ENCODE measurements at places on chromosomes 6 and 20.

DNA sequence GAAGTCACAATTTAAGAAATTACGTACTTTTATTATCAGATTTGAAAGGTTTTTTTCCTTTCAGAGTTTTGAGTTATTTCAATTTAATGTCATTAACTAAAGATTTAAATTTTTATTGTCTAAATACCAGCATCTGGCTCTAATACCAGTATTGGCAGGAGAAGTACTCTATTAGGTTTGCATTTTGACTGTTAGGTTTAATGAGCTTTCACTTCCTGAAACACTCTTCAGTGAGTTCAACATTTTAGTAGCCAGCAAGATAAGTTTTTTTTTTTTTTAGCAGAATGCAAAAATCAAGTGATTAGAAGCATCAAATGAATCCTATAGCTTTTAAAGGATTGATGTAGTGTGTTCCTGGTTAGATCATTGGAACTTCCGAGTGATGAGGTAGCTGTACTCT, 34.0 kb upstream of the SCGN start:
- DNase-seq, result no peak

GRCh38 chr6:157119502-157120027, 203.8 kb downstream of the TMEM242 start:
- DNase-seq, result no peak

- DNase-seq, result no peak
Observed at GRCh38 chr6:98821756-98822405, 12.5 kb upstream of the POU3F2 start.

DNA sequence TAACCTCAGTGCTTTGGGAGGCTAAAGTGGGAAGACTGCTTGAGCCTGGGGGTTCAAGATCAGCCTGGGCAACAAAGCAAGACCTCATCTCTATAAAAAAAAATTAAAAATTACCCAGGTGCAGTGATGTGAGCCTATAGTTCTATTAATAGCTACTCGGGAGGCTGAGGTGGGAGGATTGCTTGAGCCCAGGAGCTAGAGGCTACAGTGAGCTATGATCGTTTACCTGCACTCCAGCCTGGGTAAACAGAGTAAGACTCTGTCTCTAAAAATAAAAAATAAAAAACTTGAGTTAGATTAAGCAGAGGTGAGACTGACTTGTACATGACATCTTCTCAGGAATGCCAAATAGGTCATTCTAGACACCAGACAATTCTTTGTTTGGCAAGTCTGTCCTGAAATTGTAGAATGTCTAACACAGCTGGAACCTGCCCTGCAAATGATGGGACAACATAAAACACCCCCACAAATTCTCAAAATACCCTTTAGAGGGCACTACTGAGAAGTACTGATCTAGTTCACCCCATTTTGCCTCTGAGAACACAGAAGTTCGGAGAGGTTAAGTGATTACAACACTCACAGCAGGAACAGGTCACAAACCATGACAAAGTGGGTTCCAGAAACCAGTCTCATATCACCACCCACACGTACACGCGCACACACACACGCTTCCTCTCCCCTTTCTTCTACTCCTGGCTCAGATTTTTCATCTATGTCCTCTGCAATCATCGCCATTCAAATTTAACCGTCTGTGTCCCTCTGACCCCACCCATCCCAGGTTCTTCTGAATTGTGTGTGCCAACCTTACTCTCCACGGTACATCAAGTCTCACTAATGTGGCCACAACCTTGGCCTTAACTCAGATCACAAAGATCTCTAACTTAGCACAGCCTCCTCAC, 38.3 kb downstream of the ARHGAP18 start:
- DNase-seq, result peak; percentile 86

DNA sequence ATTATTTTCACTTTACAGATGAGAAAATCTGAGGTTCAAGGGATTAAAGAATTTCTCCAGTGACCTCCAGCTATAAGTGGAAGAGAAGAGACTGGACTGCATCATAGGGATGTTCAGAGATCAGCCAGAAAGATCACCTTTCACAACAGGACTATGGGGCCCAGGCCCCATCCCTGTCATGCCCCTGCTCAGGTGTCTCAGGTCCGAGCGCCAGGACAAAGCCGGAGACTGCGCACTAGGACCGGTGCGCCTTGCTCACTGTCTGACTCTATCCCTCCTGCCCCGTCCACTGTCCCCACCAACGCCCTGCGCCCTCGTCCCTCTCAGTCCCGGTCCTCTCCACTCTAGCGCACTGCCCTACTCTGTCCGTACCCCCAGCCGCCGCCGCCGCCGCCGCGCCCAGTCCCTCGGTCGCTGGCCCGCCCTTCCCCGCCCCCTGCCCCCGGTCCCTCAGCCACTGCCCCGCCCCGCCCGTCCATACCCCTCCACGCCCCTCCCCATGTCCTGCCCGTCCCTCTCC, 521 bp upstream of the RAD21L1 start:
- no peak for DNase-seq

GRCh38 chr6:166393535-166393823, 10.7 kb upstream of the MPC1 start:
- DNase-seq, result no peak

DNA sequence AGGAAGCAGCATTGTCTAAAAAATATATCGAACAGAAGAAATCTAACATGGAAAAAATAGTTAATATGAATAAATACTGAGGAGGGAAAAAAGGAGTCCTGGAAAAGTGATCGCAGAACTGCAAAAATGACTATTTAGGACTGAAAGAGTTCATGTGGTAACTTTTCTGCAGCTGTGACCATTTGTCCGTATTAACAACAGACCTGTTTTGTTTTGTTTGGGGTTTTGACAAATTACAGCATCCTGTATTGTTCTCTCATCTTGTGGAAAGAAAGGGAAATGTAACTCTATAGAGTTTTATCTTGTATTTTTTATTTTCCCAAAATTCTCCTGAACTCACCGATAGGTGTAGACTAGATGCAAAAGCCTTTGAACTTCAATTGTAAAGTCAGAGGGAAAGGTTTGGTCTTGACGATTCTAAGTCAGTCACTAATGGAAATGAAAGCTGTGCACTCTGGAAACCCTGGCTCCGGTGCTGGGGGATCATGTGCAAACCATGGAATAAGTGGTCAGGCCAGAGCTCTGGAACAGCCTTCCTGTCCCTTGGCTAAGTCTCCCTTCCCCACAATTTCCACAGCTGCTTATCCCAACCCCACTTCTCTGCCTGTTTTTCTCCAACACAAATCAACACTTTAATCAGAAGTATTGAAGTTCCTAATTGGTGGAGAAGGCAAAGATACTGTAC, 51.2 kb upstream of the MARCKS start:
- no peak for DNase-seq

GRCh38 chr6:149211046-149211571, 106.4 kb upstream of the TAB2 start:
- no peak for DNase-seq

GRCh38 chr6:35413911-35414310, 38.2 kb upstream of the FANCE start:
- no peak for DNase-seq

- DNase-seq, result no peak
Observed at GRCh38 chr6:131954775-131955107, 3.6 kb upstream of the CCN2 start.

DNA sequence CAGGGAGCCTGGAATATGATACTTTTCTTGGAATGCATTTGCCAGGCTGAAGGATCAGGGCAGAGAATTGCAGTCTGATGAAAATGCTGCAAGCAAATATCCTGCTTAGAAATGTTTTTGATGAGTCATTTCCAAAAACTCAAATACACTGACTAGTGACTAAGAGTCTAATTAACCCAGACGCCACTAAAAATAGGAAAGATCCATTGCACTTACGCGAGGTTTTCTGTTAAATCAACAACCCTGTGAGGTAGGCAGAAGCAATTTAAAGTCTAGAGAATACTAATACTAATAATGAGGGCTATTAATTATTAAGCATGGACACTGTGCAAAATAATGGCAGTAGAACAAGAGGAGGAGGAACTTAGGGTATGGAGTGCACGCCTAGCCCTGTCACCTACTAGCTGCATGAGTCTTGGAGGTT, 130.1 kb upstream of the DOK5 start:
- no peak for DNase-seq

- no peak for DNase-seq
Observed at GRCh38 chr6:34520645-34521462, 35.3 kb downstream of the SPDEF start.

- DNase-seq, result no peak
Observed at GRCh38 chr6:170135821-170136471, 154.9 kb downstream of the DLL1 start.

GRCh38 chr6:151763303-151763702, 44.2 kb upstream of the ESR1 start:
- DNase-seq, result no peak

DNA sequence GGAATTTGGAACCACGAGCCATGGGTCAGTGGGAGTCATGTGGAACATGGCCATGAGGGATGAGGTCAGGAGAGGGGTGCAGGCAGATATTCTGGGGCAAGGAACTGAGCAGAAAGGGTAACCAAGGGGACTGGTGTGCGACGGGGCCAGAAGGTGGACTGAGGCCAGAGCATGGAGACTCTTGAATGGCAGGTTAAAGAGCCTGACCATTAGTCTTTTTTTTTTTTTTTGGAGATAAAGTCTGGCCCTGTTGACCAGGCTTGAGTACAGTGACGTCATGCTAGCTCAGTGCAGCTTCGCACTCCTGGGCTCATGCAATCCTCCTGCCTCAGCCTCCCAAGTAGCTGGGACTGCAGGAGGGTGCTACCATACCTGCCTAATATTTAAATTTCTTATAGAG, 64.0 kb downstream of the RREB1 start:
- no peak for DNase-seq

GRCh38 chr20:42516692-42517091, 673.0 kb downstream of the PTPRT start:
- DNase-seq, result no peak

DNA sequence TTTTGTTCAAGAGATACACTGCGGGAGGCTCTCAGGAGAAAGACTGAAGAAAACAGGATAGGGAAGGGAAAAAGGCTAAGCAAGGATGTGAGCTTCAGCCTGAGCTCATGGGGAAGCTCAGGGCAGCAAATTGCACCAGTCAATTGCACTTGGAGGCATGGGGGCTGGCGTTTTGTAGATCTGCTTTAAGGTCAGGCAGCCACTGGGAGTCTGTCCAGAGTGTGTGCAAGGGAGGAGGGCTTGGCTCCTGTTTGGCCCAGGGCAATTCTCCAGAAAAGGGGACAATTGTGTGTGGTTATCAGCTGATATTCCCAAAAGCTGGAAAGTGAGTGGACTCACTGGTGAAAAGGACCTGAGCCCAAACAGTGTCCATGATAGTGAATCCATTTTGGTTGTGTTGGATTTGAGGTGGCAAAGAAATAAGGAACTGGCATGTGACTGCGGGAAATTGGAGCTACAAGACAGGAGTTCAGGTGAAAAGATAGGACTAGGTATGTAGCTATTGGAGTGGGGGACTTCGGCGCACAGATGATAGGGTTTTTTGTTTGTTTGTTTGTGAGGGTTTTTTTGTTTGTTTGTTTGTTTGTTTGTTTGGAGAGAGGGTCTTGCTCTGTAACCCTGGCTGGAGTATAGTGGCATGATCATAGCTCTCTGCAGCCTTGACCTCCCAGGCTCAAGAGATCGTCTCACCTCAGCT, 22.3 kb upstream of the IER3 start:
- no peak for DNase-seq

DNA sequence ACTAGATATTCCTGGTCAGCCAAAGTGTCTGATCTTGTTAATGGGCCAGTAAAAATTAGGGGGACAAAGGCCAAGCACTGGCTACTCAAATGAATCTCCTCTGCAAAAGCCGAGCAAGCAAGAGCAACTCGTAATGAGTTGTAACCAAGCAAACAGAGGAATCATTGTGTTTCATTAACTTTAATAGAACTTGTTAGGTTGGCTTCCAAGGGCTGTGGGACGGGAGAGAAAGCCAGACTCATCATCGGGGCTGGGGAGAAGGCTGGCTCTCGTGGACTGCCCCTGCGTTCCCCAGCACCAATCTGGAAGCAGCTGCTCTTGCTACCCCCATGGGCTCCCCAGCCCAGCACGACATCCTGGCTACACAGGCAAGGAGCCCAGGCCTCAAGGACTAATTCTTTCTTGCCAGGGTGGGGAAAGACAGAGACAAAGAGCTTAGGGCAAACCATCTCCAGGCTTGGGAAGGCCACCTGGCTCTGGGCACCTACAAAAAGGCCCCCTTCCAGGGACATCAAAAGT, 10.5 kb upstream of the SCUBE3 start:
- no peak for DNase-seq

DNA sequence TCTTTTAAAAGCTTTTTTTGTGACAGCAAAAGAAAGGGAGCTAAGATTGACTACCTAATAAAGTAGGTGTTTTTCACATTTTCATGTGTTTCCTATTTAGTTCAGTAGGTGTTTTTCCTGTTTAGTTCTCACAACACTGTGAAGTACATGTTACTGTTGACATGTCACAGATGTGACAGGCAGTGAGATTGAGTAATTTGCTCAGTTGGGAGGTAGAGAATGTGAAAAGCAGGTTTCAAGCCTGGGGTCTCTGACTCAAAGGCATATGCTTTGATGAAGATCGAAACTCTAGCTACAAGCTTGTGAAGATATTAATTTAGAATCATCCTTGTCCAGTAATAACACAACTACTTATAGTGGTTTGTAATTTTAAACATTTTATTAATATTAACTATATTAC, 43.1 kb downstream of the SLX4IP start:
- no peak for DNase-seq

GRCh38 chr20:33515569-33516216, 25.8 kb downstream of the CBFA2T2 start:
- no peak for DNase-seq

DNA sequence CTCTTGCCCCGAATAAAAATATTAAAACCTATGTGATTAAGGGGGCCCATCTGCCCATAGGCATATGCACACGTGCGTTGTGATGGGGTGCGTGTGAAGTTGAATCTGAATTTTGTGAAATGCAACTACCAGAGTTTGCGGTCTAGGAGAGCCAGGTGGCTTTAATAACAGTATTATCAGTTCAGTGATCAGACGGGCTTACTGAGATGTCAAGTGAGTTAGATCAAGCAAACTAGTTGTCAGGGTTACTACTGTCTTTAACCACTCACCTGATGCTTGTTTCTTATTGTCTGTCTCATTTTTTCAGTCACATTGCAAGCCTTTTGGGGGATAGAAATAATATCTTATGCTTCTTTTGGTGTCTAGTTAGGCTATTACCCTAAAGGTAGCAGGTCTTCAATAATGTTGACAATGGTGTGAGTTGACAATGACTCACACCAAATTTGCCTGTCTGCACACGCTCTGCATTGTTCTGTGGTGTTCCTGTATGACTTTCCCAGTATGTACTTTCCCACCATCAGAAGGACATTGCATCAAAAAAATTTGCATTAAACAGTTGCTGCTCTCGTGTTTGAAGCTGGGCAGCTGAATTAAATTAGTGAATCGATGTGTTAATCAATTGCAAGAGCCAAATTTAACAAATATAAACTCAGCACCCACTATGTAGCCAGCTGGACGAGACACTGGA, 103.1 kb upstream of the NAA20 start:
- no peak for DNase-seq

- DNase-seq, result no peak
Observed at GRCh38 chr6:69202768-69203167, 567.7 kb downstream of the ADGRB3 start.

- no peak for DNase-seq
Observed at GRCh38 chr20:45366631-45367030, 3.7 kb downstream of the SYS1 start.

All from esophagus muscularis mucosa (tissue), 4 donors.